AG04450 (cell line): ENCODE measurements at places on chromosomes 6 and 20.

DNA sequence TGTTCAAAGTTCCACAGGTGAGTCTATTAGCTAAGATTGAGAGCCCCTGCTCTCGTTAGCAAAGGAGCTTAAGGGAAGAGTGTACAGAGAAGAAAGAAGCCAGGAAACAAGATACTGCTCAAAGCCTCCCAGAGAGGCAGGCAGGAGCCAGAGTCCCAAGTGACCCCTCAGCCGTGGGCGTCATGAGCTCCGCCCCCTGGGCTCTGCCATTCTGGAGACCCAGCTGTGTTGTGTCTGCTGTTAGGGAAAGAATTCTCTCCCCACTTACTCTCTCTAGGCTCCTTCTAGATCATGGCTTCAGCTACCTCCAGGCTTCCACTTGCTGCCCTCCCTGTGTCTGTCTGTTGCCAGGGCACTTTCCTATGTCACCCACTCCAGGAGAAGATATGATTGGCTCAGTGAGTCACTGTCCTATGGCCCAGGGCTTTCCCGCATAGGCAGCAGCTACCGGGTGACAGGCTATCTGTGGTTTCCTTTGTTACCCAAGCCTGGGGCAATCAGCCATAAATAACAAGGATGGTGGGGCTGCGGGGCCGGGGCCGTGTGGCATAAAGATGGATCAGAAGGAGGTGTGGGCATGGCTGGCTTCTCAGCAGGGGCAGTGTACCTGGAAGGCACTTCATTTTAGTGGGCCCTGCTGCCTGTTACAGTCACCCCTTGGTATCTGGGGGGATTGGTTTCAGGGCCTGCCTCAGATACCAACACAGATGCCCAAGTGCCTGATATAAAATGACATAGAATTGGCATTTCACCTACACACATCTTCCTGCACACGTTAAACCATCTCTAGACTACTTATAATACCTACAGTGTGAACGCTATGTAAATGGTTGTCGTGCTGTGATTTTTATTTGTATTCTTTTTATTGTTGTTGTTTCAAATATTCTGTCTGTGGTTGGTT, 118.9 kb downstream of the ARMC2 start:
- DNase-seq, result no peak

DNA sequence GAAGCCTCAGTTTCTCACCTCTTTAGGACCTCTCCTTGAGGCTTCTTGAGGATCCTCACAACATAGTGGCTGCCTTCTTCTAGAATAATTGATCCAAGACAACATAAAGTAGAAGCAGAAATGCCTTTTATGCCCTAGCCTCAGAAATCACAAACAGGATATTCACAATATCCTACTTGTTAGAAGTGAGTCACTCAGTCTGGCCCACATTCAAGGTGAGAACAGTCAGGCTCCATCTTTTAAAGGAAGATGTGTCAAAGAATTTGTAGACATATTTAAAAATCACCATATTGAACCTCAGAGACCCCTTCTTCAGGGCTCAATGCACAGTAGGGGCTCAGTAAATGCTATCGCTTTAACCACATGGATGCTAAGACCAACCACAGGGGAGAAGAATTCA, 20.8 kb upstream of the FAM83D start:
- no peak for DNase-seq

DNA sequence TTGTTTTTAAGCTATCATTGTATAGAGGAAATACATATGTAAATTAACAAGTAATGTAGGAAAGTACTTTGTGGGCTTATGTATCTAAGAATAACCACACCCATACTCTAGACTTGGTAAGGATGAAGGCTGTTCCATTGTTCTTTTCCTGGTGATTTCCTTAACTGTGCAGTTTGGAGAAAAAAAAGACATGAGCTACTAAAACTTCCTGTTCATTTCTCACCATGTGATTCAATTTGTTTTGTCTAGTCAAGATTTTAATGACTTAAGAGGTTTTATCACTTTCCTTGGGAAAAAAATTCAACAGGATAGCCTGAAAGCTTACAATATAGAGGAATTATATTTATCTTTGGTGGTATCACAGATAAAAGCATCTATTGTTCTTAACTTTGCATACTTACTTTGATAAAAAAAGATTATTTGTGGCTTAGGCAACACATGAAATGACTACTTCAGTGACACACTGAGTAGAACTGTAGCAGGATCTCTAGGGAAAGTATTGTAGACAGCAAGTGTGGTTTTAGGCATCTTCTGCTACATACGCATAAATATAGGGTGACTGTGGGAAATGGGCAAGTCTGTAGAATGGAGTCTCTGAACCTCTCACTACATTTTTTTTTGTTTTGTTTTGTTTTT, 80.3 kb downstream of the GJA1 start:
- no peak for DNase-seq

DNA sequence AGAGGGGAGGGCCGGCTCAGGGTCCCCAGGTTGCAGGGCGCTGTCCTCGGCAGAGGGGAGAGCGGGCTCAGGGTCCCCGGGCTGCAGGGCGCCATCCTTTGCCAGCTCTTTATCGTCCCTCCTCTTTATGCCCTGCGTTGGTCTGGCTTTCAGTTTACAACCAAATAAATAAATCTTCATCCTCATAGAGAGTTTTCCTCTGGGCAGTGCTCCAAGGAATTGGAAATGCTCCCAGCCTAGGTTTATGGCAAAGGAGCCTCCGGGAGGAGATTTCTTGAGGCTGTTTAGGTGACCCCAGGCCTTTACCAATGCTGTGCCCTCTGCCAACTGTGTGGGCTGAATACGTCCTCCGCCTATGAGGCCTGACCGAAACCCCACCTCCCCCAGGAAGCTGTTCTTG, 60.2 kb downstream of the CHMP4B start:
- DNase-seq, result no peak

DNA sequence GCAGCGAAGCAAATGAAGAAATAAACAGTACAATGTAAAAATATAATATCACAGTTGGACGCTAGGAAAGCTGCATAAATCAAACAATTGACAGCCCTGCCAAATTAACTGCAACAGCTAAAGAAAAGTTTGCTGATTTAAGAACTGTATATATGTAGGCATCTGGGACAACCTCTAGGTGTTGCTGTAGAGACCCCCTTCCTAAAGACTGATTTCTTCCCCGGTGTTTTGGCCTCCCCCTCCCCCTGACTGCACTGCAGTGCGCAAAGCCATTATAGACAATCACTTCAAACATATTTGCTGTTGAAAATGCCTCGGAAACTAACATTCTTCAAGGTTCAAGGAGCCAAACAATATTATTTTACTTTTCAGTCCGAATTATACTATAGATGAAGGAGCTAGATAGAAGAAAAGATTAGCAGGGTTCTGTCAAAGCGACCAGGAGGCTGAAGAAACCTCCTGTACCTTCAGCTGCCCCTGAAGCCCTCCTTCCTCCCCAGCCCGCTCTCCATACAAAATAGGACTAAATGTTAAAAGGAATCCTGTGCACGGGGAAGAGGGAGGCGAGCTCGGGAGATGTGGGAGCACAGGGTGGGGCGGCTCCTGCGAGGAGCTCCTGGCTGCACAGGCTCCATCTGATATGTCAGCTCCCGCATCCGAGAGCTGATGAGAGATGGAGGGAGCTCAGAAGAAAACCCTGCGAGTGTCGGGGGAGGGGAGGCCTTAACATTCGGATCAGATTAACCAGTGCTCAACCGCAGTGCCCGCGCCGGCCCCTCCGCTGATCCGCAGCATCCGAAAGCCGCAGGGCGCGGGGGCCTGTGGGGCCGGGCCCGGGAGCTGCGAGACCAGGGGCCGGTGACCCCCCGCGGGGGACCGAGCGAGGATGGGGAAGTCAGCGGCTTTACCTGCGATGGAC, 822 bp downstream of the ELOVL4 start:
- DNase-seq, result no peak

GRCh38 chr20:25308083-25308491, 60.2 kb downstream of the PYGB start:
- DNase-seq, result no peak

DNA sequence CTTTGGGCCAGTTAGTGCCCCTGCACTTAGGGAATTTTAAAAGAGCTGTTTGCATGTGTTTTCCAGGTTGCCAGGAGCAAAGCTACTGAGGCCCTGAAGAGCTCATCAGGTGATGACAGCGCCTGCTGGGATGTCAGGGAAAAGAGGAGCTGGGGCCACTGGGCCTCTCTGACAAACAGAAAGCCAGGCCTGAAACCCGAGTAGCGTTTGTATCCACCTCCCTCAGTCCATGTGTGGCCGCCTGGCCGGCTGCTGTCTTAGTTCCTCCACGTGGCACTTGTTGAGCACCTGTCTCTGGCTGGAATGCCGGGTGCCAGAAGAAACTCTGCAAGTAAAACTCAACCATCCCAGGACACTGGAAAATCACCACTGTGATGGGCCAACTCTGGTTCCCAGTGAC, 601.2 kb downstream of the CDH26 start:
- no peak for DNase-seq

- DNase-seq, result no peak
Observed at GRCh38 chr6:11607383-11607782, 69.8 kb downstream of the TMEM170B start.

DNA sequence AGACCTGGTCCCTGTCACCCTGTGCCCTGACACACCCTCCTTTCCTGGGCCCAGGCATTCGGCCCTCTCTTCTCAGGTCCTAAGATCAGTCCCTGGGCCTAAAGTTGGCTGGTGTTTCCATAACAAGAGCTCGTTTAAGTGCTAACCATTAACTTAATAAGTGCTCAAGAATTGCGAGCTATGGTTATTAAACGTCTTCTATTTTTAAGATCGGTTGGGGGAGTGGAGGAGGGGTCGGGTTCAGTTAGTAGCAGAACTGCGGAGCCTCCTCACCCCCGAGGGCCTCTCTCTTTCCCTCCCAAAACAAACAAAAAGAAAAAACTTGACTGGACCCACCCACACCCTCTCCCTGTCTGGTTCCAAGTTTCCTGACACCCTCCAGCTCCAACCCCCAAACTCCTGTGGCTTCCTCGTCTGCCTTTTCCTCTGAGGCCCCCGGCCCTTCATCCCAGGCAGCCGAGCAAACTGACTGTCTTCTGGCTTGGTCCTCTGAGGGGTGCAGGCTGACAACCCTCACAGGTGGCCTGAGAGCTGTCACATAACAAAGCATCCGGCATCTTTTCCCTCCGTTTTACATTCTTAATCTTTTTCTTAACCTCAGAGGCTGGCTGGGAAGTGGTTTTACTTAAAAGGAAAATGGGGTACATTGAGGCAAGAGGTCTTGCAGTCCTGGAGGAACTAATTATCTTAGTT, 2.0 kb downstream of the STK35 start:
- DNase-seq, result no peak

DNA sequence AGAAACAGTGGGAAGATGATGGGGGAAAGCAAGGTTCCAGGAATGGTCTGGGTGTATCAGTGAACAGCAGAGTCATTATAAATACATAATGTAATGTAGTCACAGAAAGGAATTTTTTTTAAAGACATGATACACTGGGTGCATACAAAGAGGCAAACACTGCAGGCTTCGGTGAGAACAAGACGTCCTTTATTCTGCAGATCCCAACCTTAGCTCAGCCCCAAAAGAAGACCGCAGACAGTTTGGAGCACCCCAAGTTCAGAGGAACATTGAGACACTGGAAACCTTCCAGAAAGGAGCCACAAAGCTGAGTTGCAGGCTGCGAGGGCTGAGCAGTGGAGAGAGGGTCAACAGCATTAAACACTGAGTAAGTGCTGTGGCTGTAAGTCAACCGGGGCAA, 30.6 kb upstream of the FOXC1 start:
- DNase-seq, result no peak

DNA sequence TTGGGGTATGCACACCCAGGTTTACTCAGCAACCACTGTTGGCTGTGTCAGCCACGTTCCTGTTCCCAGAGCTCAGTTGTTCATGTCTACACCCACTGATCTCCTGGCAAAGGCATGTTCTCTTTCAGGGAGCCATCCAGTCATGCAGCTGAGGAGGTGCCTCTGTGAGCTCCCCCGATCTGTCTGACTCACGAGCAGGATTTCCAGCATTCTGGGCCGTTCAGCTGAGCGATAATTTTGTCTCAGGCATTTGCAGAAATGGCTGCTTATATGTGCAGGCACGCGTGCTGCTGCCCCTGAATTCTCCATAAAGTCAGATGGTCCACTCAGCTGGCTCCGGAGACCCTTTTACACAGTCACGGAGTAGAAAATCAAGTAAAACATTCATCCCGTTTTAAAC, 78.4 kb upstream of the IYD start:
- no peak for DNase-seq

GRCh38 chr20:50678169-50678898, 13.0 kb downstream of the RIPOR3 start:
- no peak for DNase-seq

DNA sequence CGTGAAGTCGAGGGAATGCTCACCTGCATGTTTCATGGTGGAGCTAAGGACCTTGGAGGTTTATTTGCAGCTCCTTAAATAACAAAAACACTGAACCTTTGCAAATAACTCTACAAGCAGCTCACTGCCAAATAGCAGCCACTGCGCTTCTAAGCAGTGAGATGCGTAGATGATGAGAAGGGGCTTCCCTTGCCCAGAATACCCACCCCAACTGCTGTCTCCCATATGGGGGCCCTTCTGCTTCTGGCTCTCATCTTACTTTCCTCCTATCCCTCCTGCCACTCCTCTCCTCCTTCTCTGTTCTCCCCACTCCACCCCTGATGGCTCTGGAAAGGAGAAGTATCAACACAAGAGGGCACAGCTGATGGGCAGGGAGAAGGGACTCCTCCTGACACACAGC, 193.3 kb upstream of the SSTR4 start:
- DNase-seq, result no peak

DNA sequence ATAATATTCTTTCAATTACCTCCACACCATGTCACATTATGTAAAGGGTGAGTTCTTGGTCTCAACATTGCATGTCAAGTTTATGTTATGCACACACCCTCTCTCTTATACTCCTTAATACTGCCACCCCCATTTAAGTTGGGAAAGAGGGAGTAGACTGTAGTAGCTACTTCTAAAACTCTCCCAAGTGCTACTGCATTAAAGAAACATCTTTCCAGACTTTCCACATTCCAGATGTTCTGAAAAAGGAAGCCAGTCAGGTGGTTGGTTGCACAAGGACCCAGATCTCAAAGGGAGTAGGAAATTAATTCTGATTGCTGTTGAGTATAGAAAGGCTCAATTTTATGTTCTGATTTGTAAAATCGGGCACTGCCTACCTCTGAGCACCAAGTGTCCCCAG, 419.5 kb downstream of the CD83 start:
- DNase-seq, result no peak

GRCh38 chr6:119174879-119175817, 96.7 kb upstream of the FAM184A start:
- DNase-seq, result no peak
